NCI-H1694 (cell line): ENCODE measurements at places on chromosomes 16 and 17.

GRCh38 chr16:64996641-64997040 lies 125.2 kb downstream of the CDH11 start:
- no peak for DNase-seq

- no peak for DNase-seq
Measured at GRCh38 chr17:54979657-54980056, 11.1 kb downstream of the STXBP4 start.

DNA sequence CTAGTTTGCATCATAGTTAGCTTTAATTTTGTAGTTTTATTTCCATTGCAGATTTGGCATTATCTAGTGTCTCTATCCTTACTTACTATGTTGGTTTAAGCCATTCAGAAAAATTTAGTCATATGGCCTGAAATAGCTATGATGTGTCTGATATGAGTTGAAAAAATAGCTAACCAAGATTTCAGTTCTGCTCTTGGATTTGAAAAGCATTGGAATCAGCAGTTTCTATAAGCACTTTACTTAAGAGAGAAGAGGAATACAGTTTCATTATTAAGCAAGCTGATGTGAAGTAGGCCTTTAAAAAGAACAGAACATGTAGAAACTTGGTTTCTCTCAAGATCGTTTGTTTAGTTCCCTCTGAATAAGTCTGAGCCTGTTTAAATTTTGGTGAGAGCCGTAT lies 25.9 kb downstream of the LPCAT2 start:
- DNase-seq = no peak

GRCh38 chr16:71610936-71611871 lies 14.8 kb upstream of the MARVELD3 start:
- peak; percentile 38 for DNase-seq

DNA sequence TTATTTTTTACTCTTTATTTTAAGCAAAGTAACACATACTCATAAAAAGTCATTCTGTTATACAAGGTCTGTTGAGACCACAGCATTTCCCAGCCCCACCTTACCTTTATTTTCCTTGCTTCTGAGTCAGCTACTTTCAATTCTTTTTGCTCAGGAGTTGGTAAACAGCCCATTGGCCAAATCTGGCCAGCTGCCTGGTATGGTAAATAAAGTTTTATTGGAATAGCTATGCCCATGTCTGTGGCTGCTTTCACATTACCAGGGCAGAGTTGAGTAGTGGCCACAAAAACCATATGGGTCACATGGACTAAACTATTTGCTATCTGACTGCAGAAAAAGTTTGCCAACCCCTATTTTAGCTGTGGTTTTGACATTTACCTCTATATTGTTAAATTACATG lies 3.4 kb upstream of the NSRP1 start:
- no peak for DNase-seq

- no peak for DNase-seq
Measured at GRCh38 chr17:11880714-11881113, 116.6 kb downstream of the ZNF18 start.

GRCh38 chr17:4948931-4949320 lies 596 bp upstream of the PFN1 start:
- DNase-seq = peak; percentile 77

DNA sequence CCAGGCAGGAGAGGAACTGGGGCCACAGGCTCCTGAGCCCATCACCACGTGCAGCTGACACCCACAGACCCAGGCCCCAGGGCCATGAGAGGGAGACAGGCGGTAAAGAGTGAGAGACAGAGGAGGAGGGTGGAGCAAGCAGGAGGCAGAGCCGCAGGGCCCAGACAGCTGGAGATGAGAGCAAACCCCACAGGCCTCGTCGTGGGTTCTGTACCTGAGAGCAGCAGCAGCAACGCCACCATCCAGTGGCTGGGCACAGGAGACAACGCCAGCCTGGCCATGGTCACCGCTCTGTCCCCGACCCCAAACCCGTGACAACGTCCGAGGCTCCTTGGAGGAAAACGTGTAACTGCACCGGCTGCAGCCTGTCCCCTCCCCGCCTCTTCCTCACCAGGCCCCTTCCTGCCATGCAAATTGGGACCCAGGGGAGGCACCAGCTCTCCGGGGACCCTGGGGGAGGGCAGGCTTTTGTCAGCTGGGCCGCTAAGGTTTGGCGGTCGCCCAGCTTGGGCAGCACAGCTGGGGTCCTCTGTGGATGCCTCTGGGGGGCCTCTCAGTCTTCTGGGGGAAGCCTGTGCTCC lies at the start of gene CD79B:
Gene CD79B, minus strand, starts transcription at position 351 of the 581 bp plus-strand sequence. Its CDS starts 70 bp downstream, at position 281.
- DNase-seq = no peak

GRCh38 chr17:31560616-31561235 lies 169.3 kb downstream of the RAB11FIP4 start:
- DNase-seq = no peak

DNA sequence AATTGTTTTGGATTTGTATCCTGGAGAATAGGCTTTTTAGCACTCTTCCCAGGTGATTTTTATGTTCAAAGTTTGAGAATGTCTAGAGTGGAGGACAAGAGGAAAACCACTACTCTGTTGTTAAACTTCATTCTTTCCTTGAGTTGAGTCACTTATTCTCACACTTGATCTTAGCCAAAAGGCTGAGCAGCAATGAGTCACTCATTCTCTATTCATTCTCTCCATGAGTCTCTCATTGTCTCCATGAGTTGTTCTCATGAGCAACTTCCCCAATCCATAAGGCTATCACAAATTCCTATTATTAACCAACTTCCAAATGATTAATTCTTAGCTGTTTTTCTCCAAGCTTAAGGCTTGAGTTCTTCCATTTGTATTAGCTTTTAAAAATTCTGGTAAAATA lies 1393.3 kb downstream of the CDH8 start:
- DNase-seq = no peak

GRCh38 chr17:31068291-31068690 lies 26.5 kb upstream of the NF1 start:
- peak; percentile 16 for DNase-seq

GRCh38 chr16:71264299-71264698 lies 24.9 kb downstream of the CMTR2 start:
- DNase-seq = no peak

- DNase-seq = no peak
Measured at GRCh38 chr17:68993112-68993511, 37.9 kb upstream of the ABCA8 start.

- DNase-seq = no peak
Measured at GRCh38 chr16:49811644-49812334, 44.1 kb downstream of the ZNF423 start.

DNA sequence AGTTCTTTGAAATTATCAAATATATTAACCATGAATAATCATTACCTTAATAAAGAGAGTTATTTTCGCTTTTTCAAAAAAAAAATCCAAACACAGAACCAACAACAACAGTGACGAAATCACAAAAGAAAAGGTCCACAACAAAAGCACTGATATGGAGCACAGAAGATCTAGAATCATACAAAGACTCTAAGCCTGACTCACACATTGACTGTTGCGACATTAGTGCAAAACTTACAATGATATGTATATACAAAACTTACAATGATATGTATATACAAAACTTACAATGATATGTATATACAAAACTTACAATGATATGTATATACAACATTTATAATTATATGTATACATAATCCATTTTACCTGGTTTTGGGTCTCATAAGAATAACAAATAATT lies 117.7 kb downstream of the USP22 start:
- DNase-seq = no peak

DNA sequence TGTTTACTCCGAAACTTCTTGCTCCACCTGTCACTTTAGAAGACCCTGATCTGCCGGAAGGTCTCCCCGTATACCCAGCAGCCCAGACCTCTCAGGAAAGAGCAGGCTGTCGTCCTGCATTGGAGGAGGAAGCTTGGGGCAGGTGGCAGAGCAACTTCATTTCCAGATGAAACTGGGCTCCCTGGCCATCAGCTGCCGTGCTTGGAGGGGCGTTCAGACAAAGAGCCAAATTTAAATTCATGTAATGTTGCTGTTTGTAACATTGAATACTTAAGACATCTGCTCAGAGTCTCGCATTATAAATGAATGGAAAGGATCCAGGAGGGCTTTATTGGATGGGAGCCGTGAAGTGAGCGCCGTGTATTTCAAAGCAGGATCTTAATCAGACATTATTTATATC lies 628.5 kb downstream of the MAF start:
- no peak for DNase-seq

DNA sequence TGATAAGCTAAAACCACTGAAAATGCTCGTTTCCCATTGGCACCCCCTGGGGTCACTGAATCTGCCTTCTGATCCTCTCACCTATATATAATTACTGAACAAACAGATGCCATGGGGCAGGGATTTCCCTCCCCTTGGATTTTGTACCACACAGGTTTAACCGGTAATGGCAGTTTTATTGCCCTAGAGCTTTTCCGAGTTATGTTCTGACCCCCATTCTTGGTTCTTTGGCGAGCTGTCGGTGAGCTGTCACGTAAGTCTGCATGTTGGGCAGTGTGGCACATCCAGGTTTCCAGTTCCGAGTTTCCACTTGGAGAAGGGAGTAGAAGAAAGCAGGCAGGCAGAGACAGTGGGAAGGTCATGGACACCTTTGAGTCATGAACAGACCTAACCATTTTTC lies 7.1 kb downstream of the TMEM97 start:
- DNase-seq = no peak

GRCh38 chr17:1752425-1753262 lies 9.2 kb upstream of the SERPINF1 start:
- DNase-seq = no peak

DNA sequence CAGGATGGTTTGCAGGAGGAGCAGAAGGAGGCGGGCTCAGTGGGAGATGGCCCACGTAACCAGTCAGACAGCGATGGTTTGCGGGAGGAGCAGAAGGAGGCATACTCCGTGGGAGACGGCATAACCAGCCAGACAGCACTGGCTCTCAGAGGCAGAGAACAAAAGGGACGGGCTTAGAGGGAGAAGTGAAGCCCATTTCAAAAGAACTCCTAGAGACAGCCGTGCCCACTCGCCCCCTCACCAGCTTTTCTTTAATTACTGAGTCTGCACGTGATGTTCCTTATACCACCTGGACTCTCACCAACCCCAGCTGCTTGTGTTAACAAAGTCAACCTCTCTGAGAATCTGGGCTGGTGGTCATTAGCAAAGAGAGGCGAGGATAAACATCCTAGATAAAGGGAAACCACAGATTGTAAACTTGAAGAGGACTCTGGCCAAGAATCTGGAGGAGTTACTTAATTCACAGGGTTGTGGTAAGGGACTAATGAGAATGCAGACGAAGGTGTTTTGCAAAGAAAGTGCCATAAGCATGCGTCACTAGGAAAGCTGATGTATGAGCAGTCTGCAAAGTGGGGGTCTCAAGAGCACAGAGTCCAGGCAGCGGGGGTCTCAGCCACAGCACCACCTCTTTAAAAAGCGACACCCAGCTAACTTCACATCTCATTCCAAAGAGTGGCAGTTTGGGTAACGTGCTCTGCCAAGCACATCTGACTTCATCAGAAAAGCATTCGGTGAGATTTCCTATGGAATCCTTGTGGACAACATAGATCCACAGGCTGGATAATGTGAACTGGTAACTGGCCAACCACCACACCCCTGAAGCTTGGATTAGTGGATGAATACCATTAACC lies 51.7 kb downstream of the NXN start:
- no peak for DNase-seq

GRCh38 chr17:62051053-62051452 lies 14.0 kb downstream of the MED13 start:
- DNase-seq = no peak

DNA sequence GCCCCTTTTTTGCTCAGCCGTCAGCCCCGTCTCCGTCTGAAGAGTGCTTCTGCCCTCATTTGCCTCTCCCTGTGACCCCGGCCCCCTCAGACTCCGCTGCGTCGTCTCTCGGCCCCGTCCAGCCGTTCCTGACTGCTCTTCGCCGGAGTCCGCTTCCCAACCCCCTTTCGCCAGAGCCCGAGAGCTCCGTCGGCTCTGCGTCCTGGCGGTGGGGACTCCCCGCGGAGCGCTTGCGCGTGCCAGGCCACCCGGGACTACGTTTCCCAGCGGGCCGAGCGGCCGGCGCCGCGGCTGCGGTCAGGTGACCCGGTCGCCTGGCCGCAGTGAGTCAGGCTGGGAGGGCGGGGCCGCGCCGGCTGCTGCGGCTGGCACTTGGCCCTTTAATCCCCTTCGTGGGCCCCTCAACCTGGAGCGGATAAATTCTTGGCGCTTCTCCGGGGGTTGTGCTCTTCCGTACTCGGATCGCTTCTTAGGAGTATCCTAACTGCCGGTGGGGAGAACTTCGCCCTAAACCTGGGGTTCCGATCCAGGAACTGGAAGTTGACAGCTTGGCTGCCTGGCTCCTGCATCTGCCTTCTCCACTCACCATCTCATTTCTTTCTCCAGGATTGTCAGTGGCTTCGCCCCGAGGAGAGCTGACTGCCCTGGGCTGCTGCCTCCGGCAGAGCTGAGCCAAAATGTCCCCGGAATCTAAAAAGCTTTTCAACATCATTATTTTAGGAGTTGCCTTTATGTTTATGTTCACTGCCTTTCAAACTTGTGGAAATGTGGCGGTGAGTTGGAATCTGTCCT lies at the start of gene MFSD11:
Gene MFSD11, plus strand, starts transcription at position 444 of the 792 bp plus-strand sequence. Its CDS starts 234 bp downstream, at position 678.
- DNase-seq = peak; percentile 69

DNA sequence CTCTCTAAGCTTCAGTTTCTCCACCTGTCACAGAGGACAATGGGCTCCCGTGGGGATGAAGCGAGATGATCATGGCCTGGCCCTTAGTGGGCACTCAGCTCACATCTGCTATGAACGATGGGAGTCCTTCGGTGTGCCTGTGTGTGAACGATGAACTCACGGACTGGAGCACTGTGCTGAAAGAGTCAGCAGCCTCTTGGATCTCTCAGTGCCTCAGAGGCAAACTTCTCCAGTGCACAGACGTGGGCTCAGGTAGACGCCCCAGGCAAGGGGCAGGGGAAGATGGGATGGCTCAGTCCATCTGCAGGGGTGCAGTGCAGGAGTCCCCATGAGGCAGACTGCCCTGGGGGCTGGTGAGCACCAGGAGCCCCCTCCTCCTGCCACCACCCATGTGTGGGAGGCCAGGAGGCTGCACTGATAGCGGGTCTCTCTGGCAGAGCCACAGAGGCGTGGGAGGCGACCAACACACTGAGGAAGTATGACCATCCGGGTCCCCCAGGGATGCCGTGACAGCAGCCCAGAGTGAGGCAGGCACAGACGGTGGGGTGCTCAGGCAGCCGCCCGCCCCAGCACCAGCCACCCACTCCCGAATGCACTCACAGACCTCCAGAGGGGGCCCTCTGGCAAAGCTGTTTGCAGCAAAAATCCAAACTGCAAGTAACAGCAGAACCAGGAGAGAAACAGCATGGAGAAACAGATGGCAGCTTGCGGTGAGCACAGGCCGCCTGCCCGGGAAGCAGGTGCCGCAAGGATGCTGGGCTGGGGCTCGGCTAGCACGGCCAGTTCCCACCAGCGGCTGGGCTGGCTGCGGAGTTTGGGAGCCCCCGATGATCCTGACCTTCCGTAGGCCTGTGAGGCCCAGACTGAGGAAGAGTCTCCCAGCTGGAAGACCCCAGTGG lies 82.7 kb downstream of the RPH3AL start:
- peak; percentile 74 for DNase-seq

DNA sequence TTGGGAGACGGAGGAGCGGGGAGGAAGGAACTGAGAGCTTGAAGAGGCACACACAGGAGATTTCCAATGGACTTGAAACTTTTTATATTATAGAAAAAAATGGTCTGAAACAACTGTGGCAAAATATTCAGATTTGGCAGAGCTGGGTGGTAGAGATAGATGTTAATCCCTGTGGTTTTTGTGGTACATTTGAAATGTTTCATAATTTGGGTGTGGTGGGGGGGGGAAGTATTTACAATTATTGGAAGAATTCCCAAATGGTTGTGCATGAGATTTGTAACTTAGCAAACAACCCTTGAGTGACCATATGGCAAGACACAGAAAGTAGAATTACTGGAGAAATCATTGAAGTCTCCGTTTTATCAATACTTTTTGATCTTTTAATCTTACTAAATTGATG lies 588.8 kb upstream of the PSMD7 start:
- DNase-seq = no peak
